M059J (cell line): ENCODE measurements at places on chromosomes 6 and 20. TPM values are rescaled to one million over a fixed set of nuclear protein-coding genes. Genes with fewer than 3 reads are reported as not detected.

GRCh38 chr20:1721687-1722512 lies 64.3 kb upstream of the SIRPG start:
- peak; percentile 81 for DNase-seq

GRCh38 chr6:11791354-11792107 lies 12.9 kb upstream of the ADTRP start:
- no peak for DNase-seq

- DNase-seq: no peak
Measured at GRCh38 chr6:88641178-88641903, 322.1 kb downstream of the RNGTT start.

- peak; percentile 24 for DNase-seq
Measured at GRCh38 chr6:43910638-43911353, 140.8 kb downstream of the VEGFA start.

GRCh38 chr6:149130508-149130907 lies 187.0 kb upstream of the TAB2 start:
- no peak for DNase-seq

DNA sequence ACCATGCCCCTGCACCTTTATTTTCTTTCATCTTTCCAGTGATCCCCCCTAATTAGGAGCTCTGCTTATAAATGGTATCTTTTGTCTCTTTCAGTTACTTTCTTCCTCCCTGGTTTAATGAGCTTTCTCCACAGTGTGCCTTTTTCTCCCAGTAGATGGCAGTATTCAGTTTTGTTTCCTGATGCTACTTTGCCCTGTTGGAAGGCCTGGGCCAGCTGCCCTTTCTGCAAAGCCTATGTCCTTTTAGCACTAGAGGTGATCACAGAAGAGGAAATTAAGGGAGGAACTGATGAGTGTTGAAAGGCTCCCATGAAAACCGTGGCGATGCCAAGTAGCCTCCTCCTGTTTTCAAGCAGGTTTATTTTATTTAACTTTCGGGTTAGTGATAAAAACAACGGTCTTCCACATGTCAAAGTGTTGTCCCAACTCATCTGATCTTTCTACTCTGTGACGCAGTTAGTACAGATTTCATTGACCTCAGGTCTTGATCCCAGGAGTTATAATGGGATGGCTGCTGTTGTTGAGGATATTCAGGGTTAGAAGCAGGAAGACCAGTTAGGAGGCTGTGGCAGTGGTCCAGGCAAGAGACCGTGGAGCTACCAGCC lies 184.2 kb upstream of the BMP2 start:
- peak; percentile 62 for DNase-seq

- peak; percentile 33 for DNase-seq
Measured at GRCh38 chr6:117317261-117317660, 51.9 kb downstream of the VGLL2 start.

- no peak for DNase-seq
Measured at GRCh38 chr6:27863962-27864905, 48.0 kb downstream of the OR2B2 start.

GRCh38 chr6:48959251-48960060 lies 503.6 kb downstream of the MMUT start:
- DNase-seq: no peak

- no peak for DNase-seq
Measured at GRCh38 chr20:13355941-13356486, 134.9 kb downstream of the ISM1 start.

- peak; percentile 80 for DNase-seq
Measured at GRCh38 chr6:30450909-30451841, 38.1 kb upstream of the HLA-E start.

DNA sequence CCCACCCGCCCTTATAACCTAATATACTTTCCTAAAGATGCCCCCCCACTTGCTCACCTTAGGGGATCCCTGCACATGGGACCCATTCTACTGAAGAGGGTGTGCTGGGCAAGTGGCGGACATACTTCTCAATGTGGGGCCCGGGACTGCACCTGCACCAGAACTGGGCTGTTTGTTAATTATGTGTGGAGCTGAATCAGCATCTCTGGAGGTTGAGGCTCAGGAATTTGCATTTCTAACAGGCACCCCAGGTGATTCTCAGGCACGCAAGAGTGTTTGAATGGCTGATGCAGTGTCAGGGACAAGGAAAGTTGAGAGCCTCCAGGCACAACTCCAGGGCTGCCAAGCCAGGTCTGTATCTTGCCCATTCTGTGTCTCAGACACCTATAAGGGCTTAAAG lies 8.9 kb upstream of the PTPRT start:
- no peak for DNase-seq

DNA sequence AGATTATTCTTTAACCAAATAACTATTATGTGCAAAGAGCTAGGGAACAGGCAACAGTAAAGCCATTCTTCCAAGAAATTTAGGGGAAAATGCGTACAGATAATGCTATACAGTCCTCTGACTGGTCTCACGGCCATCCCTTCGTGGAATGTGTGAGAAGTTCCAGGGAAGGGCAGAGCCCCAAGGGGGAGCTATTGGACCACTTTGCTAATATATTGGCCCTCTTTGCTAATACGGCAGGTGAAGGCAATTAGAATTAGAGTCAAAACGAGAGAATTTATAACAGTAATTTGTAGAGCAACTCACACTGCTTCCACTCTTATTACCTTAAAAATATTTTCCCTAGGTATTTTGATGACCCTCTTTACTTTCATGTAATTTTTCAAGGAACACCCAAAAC lies 140.4 kb downstream of the IMPG1 start:
- peak; percentile 39 for DNase-seq

DNA sequence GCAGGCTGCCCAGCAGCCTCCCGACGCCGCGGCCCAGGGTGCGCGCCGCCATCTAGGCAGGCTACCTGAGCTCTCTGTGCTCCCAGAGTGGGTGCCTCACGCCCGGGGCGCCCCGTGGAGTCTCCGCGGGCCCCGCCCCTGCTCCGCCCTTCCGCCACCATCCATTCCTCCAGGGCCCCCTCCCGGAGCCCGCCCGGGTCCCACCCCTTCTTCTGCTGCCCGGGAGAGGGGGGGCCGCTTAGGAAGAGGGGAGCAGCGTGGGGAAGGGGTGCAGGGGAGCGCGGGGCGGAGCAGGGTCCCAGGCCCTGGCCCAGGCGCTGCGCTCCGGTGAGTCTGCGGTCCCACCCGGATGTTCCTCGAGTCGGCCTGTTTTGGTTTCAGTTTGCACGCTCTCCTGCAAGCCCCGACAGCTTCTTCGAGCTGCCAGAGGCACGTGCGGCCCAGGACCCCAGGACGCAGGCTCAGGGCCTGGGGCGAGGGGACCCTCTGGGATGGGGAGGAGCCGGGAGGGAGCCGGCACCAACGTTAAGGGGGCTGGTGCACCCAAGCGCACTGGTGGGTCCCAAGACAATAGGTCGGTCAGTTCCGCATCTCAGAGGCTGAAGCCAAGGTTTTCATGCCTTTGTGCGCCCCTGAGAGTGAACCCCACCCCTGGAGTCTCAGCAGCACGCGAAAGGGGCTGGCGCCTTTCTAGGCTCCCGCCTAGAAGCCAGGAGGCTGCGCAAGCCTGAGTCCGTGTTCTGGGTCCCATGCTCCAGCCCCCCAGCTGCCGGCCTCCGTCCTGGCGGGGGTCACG lies at the start of gene ACSS1:
ACSS1 (minus strand) TSS at position 89 of the 796 bp plus-strand sequence; CDS start at position 52, 37 bp downstream.
- DNase-seq: peak; percentile 51

DNA sequence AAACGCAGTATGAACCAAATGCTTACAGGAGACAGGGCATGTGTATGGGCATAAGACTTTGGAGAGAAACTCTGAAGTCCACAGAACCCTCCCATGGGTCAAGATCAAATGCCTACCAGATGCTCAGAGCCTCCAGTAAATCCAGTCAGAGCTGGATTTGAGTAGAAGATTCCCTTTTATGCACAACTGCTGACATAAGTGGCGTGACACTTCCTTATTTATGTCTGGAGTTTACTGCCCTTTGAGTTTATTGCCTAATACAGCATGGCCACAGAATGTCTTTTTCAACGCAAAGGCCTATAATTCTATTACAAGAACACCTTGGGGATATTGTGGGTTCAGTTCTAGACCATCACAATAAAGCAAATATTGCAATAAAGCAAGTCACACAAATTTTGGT lies 220.0 kb upstream of the FOXQ1 start:
- no peak for DNase-seq

- DNase-seq: peak; percentile 70
Measured at GRCh38 chr6:166775180-166775922, 148.3 kb upstream of the RPS6KA2 start.

- DNase-seq: no peak
Measured at GRCh38 chr6:163702736-163703135, 288.2 kb downstream of the QKI start.

DNA sequence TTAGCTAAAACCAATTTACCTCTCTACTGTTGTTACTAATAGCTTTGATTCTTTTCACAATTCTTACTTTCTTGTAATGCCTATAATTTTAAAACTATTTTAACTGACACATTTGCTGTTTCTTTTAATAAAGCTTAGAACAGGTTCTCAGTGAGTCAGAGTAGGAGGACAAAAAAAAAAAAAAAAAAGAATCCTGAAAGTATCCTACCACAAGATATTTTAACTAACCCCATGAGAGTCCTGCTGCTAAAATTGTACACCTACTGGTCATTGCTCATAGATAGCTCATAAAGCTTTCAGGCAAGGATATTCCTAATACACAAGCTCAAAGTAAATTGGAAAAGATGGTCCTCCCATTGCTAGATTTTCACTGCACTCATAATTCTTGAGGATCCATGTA lies 301.0 kb downstream of the CENPW start:
- no peak for DNase-seq

Gene MCHR2
- 0.15 TPM in 1 of 2 replicates, not detected in the other for total RNA-seq

Gene ZNF334
- 1.0 and 1.9 TPM in 2 replicates for total RNA-seq

Gene HDGFL1
- total RNA-seq: not detected in 2 replicates

Gene UST
- 11.3 and 14.4 TPM in 2 replicates for total RNA-seq

Gene SMPDL3A
- 3.1 and 7.2 TPM in 2 replicates for total RNA-seq

Gene SLC22A3
- total RNA-seq: 0.94 and 1.1 TPM in 2 replicates

Gene BPI
- total RNA-seq: 0.91 and 1.5 TPM in 2 replicates

Gene SH3BGRL2
- 6.4 and 9.8 TPM in 2 replicates for total RNA-seq

Gene BCAS4
- total RNA-seq: 15.4 and 16.2 TPM in 2 replicates
